ENCODE measurements at places on chromosomes 1 and 21.

- no peak for DNase-seq
Observed at GRCh38 chr1:45394342-45394741, 54.1 kb upstream of the MUTYH start.

DNA sequence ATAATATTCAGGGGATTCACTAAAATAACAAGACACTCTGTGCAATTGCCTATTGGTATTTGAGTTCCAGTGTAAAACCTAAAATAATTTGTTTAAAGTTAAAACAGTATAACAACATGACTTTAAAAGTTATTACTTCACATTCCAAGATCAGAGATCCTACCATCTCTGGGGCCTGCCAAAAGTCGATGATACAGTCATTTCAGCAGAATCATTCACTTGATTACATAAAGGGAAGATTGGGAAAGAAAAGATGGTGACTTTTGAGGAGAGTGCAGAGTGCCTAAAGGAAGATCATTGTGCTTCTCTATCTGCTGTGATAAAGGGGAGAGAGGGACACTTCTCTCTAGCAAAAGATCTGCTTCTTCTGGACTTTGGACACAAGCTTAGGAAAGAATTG, 784.4 kb upstream of the ADGRL4 start:
- no peak for DNase-seq

DNA sequence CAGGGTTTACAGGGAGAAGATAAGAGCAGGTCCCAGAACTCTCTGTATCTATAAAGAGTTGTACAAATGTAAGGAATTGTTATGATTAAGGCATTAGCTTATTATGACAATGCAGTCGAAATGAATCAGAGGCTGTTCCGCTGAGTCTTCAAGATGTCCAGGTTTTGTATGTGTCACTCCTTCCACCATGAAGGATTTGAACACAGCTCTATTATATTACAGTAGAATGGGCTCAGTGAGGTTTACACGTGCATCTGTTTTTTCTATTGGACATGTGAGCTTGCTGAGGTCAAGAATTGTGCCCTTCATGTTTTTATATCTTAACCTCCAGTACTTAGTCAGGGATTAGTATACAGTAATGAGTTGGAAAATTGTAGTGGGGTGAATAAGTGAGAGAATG, 86.3 kb downstream of the MPZL1 start:
- no peak for DNase-seq

- peak; percentile 39 for DNase-seq
Observed at GRCh38 chr1:58781541-58782177, 2.2 kb downstream of the JUN start.

DNA sequence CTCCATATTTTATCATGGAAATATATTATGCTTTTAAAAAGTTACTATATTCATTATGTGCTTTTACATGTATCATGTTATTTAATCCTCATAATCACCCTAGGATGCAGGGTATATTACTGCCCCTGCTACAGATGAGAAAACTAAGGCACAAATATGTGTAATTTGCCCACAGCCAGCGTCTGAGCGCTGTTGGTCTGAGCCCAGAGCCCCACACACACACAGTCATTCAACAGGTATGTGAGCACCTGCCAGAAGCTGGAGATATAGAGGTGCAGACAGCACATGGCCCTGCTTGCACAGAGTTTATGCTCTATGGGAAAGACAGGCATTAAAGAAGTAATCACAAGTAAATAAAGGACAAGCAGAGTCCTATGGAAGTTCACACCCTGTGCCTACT, 49.8 kb upstream of the SEC16B start:
- DNase-seq, result no peak

DNA sequence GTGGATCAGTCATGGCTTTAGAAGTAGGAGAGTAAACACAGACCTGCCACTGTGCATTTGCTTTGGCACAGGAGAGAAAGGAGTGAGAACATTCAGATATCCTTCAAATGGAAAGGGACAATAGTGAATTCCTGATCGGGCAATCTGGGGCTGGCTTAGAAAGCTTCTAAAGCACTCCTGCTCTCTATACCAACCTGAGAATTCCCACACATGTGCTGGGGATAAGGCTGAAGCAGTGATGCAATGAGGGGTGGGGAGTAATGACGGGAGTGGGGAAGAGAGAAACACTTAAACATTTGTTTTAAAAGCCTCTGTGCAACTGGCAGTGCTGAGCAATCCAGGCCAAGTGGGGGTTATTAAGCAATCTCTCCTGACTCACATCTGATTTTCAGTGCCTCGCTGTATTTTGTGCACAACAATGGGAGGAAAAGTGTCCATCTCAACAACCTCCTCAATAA, 108.8 kb downstream of the KIAA0319L start:
- peak; percentile 82 for DNase-seq

- DNase-seq, result peak; percentile 40
Observed at GRCh38 chr1:108646648-108647269, 14.1 kb downstream of the HENMT1 start.

DNA sequence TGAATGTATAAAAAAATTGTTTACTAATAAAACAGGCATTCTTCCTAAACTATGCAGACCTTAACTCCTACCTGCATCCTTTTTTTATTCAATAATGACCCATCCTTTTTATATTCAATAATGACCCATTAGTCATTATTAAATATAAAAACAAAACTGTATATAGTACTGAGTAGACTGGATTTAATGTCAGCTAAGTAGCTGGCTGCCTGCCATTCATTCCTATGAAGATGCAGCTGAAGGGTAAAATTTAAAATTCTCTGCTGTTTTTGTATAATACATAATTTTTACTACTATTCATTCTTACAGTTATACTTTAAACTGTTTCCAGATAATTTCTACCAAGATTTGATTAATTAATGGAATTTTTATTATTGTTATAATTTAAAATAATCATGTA, 79.3 kb downstream of the DENND1B start:
- no peak for DNase-seq

- DNase-seq, result no peak
Observed at GRCh38 chr1:15429701-15430149, 8.5 kb upstream of the CTRC start.

DNA sequence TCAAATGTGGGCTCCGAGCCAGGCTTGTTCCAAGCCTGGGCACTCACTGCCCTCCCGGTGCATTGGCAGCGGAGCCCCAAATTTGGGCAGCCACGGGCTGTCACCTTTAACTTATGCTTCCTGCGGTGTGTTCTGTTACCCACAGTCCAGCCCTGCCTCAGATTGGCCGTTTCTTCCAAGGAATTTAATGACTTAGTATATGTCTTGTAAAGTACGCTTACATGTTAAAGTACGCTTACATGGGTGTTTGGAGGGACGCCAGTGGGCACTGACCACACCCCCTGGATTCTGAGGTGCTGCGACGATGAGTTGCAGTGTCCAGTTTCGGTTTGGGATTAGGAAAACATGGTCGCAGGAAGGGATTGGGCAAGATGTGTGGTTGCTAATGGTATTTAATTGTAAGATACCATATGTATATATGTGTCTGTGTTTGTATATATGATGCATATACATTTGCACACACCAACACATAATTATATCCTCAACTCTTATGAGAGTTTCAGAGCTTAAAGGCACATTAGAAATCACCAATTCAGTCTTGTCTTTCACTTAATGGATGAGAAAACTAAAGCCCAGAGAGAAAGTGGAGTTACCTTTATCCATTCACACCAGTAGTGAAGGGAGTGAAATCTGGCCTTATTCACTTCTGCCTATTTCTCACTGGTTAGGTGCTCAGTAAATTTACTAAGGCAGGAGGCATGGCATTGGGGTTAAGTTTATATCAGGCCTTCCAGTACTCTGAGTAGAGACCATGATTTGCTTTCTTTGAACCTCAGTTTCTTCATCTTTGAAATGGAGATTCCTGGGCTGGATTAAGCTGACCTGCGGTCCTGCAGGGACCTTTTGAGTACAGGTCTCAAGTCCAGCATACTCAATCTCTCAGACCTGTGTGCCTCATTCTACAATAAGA, 1.0 kb downstream of the SMYD2 start:
- DNase-seq, result peak; percentile 30

GRCh38 chr1:61426885-61427284, 298.1 kb downstream of the TM2D1 start:
- DNase-seq, result no peak

GRCh38 chr1:240956424-240956823, 344.5 kb upstream of the GREM2 start:
- no peak for DNase-seq

GRCh38 chr1:6424619-6425593, at the start of gene ESPN:
Gene ESPN (plus strand): TSS chr1:6424776. CDS start chr1:6424956, 180 bp downstream.
- DNase-seq, result no peak

GRCh38 chr1:32351399-32352238, 10.7 kb downstream of the FAM229A start:
- peak; percentile 82 for DNase-seq

GRCh38 chr1:113701429-113701828, 57.9 kb downstream of the PHTF1 start:
- DNase-seq, result no peak

- no peak for DNase-seq
Observed at GRCh38 chr1:6872573-6873261, 87.5 kb downstream of the CAMTA1 start.

DNA sequence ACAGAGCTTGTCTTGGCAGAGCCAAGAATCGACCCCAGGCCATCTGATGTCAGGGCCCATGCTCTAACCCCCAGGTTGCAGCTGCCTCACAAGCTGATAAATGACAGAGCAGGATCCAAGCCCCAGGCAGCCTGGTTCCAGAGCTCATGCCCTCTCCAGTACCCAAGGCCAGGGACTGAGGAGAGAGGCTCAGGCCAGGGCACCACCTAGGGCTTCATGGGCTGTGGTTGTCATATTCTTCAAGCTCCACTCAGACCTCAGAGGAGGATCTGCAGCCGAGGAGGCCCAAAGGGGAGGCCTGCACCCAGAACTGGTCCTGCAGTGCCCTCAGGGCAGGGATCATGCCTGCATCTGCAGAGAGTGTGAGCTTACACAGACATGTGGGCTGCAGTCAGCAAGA, 301.1 kb downstream of the MATN1 start:
- no peak for DNase-seq

- peak; percentile 70 for DNase-seq
Observed at GRCh38 chr1:173409613-173410012, 67.5 kb upstream of the PRDX6 start.

GRCh38 chr1:41925712-41926111, 7.0 kb upstream of the HIVEP3 start:
- no peak for DNase-seq

GRCh38 chr21:39385299-39386145, 36.6 kb upstream of the HMGN1 start:
- peak; percentile 57 for DNase-seq

GRCh38 chr1:32201011-32201855, 838 bp downstream of the CCDC28B start:
- DNase-seq, result no peak

GRCh38 chr1:54218883-54219687, 19.1 kb downstream of the MRPL37 start:
- DNase-seq, result no peak

DNA sequence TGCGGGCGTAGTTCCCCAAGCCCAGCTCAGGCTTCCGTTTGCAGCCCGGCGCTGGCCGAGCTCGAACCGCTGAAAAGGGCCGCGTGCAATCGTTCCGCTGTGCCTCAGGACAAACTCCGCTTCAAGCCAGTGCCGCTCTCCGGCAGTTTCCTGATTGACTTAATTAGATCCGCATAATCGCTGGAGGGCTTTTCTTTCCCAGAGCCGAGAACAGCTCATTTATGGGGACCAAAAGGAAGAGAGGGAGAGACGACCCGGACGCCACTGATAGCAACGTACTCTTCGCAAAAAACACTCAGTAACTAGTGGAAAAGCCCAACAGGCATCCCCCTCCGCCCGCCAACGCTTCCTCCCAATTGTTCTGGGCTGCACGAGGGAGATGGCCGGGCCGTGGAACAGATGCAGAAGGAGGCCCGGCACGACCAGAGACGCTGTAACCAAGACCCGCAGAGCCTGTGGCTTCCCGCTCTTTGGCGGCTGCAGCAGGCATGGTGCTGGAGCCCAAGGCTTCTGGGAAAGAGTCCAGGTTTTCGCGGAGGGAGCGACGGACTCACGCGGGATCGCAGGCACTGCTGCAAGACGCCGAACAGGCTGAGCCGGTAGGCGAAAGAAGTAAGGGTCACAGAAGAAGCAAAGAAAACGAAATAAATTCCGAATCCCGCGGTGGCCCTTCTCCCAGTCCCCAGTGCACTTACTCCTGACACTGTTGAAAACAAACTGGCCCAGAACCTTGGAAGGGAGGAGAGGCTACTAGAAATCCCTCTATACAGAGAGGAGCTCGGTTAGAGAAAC, 3.6 kb upstream of the FOXD2 start:
- DNase-seq, result no peak

- no peak for DNase-seq
Observed at GRCh38 chr1:150521196-150521968, 5.8 kb downstream of the FALEC start.

- no peak for DNase-seq
Observed at GRCh38 chr1:8425150-8425780, 107.4 kb downstream of the SLC45A1 start.

GRCh38 chr1:32151319-32151787, 28.1 kb upstream of the TXLNA start:
- peak; percentile 41 for DNase-seq

- DNase-seq, result no peak
Observed at GRCh38 chr1:230064283-230064682, 2.8 kb upstream of the GALNT2 start.

DNA sequence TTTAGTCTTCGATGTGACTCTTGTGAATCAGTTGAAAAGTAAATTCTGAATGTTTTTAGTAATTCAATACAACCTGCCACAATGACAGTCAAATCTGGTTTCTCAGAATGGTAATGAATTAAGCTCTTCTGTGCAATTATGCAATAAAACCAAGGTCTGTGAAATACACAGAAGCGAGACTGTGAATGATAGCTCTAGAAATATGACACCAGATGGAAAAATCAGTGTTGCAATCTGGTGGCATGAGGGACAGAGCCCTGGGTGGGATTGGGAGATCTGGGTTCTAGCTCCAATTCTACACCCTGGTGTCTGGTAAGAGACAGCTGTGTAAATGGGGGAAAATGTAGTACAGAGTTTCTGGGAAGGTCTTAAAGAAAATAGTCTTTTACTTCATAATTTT, 586.4 kb upstream of the ZRANB2 start:
- DNase-seq, result no peak

DNA sequence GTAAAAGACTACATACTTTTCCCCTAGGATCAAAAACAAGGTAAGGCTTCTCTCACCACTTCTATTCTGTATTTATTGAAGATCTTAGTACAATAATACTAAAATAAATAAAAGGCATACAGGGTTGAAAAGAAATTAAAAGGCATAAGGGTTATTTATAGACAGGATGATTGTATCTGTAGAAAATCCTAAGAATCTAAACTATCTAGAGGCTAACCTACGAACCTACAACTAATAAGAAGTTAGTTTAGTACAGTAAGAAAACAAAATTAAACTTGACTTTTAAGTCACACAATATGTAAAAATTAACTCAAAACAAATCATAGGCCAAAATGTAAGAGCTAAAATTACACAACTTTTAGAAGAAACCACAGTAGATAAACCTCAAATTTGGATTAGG, 50.4 kb upstream of the ADAM30 start:
- no peak for DNase-seq

DNA sequence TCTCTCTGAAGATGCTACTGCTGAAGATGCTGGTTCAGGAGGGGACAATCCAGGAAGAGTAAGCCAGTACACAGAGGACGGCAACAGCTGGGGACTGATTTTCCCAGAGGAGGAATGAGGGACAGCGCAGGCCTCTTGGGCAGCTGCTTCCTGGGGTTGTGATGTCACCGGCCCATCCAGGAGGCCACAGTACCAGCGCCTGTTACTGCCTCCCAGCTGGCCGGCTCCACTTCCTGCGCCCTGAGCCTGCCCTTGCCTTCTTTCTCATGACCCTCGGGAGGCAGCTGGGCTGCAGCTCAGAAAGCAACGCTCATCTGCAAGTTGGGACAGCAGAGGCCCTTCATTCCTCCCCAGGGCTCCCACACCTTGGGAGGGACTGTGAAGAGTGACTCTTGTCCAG, 21.9 kb upstream of the ID3 start:
- no peak for DNase-seq

- no peak for DNase-seq
Observed at GRCh38 chr1:244064621-244065020, 13.5 kb downstream of the ZBTB18 start.
